ENCODE measurements at places on chromosomes 2 and 18.

DNA sequence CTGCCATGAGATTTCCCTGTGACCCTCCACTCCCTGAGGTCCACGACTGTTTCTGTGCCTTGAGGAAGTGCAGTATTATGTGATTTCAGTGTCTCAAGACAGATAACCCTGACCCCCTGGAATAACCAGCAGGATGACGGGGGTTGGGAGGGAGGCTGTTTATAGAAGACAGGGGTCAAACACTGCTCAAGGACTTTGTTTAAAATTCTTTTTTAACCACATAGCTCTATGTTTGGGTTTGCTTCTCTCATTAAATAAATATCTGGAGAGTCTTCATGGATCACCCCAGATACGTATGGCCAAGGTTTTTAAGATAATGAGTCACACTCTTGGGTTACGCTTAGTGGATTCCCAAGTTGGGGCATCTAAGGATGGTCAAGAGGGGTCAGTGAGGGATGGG is 523.8 kb upstream of the TNP1 start:
- DNase-seq: no peak

- peak; percentile 61 for DNase-seq
Observed at GRCh38 chr18:2979129-2979528, 33.8 kb downstream of the LPIN2 start.

- peak; percentile 27 for DNase-seq
Observed at GRCh38 chr2:231928481-231928880, 2.3 kb upstream of the NPPC start.

DNA sequence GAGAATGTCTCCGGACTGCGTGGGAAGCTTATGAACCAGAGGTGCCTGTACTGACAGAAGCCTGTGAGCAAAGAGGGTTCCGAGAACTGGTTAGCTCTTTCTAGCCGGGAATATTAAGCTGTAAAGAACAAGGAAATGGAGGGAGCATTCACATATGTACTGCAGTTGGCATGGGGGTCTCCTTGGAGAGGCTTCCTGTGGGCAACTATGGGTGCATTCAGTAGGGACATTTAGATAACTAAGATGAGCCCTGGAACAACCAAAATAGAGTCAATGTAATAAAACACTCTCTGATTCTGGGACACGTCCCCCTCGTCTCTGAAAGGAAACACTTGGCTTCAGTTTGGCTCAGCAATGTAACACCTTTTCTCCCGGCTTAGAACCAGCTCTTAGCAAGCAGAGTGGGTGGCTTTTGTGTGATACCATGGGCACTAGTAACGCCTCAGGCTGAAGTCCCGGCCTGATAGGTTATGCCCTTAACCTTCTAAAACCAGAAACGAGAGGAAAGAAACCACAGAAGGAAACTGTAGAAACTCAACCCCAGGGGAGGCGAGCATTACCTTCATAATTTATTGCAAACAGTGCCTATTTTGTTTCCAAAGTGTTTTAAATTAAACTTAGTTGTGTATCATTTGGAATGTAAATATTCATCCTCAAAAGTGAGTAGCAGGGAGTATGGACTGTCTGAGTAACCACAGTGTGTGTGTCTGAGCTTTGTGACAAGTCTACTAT is 48.8 kb upstream of the LPIN2 start:
- no peak for DNase-seq

- peak; percentile 48 for DNase-seq
Observed at GRCh38 chr18:52903857-52904256, 563.9 kb downstream of the DCC start.

DNA sequence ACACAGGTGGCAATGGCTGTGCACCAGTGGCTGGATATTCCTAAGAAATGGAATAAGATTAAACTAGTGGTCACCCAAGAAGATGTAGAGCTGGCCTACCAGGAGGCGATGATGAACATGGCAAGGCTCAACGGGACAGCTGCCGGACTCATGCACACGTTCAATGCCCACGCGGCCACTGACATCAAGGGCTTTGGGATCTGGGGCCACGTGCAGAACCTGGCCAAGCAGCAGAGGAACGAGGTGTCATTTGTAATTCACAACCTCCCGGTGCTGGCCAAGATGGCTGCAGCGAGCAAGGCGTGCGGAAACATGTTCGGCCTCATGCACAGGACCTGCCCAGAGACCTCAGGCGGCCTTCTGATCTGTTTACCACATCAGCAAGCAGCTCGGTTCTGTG is 190.8 kb downstream of the FTCDNL1 start:
- no peak for DNase-seq

DNA sequence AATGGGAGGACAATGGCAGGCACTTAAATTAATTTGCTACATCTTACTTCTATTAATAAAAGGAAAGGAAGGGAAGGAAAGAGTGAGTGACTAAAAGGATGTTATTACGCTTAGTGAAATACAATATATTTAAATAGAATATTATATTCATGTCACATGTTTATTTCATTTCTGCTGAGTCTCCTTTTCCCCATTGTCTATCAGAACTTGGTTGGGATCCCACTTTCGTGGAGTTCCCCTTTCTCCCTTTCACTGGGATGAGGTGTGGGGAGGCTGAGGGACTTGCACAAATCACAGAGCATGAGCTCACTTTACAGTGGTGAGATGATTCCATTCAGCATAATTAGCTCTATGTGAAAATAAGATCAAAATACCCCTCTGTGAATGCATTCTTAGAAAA is 730.6 kb downstream of the TSN start:
- DNase-seq: no peak

DNA sequence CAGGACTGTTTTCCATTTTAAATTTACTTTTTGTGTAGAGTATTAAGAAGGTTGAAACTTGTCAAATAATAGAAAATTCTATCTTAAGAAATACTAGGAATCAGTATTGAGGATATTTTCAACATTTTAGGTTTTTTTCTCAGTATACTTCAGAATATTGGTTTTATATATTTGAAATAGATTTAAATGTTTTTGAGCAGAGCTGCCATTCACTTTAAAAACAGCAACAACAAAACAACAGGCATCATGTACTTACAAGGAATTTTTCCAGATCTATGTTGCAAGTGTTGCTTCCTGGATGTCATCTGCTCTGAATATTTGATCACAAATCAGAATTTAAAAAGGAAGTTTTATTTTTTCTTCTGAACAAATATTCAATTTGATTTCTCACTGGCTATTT is 84.4 kb downstream of the DCDC2C start:
- DNase-seq: no peak

DNA sequence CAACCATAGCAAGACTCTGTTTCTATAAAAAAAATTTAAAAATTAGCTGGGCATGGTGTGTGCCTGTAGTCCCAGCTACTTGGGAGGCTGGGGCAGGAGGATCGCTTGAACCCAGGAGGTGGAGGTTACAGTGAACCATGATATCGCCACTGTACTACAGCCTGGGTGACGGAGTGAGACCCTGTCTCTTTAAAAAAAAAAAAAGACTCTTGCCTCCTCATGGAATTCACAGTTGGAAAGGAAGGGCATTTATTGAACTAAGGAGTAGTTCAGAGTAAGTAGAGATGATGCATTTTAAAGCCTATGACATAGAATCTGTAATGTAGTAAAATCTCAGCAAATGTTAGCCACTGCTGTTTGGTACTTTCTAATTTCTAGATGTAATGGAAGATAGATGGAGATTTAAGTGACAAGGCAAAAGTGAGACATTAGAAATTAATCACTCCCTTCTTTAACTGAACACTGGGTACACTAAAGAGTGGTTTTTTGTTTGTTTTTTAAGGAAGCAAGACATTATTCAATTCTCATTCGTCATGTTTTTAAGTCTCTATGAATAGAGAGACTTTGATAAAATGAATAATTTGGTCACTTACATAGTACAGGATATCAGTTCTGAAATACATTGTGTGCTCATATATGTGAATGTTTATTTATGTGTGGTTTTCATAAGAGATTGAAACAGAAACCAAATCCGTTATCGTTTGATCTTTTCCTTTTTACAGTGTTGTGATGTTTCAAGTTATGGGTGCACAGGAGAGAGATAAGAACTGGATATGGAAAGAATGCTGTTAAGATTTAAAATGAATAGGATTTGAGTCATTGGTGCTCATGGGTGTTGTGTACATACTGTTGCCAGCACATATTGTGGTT is 186.1 kb upstream of the STON1 start:
- peak; percentile 58 for DNase-seq

- no peak for DNase-seq
Observed at GRCh38 chr2:58449286-58450010, 208.3 kb upstream of the FANCL start.

DNA sequence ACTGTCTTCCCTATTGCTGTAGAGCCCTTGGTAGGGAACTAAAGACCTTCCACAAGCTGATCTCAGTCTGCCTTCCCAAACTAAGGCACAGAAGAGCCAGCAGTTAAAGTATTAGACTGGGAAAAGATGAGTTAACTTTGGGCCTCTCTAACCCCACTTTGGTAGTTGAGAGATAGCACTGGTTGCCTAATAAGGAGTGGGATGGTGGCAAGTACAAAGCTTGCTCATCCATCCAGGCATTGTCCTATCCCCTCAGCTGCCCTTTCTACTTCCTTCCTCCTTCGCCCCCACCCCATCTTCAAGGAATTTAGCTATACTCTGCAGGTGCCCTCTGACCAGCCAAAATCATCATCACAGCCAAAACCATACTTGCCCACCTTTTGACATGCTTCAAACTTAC is 22.2 kb upstream of the AFTPH start:
- no peak for DNase-seq

- DNase-seq: no peak
Observed at GRCh38 chr2:210207929-210208328, 17.3 kb downstream of the ACADL start.

GRCh38 chr2:15561574-15562344 is 625 bp upstream of the NBAS start:
- peak; percentile 52 for DNase-seq

- DNase-seq: peak; percentile 63
Observed at GRCh38 chr2:208466151-208466919, 59.7 kb downstream of the PTH2R start.

GRCh38 chr18:21040466-21040865 is 71.1 kb downstream of the ROCK1 start:
- no peak for DNase-seq

GRCh38 chr2:101190747-101191516 is 39.8 kb upstream of the TBC1D8 start:
- no peak for DNase-seq

- DNase-seq: no peak
Observed at GRCh38 chr2:159976527-159977160, 85.8 kb downstream of the PLA2R1 start.

DNA sequence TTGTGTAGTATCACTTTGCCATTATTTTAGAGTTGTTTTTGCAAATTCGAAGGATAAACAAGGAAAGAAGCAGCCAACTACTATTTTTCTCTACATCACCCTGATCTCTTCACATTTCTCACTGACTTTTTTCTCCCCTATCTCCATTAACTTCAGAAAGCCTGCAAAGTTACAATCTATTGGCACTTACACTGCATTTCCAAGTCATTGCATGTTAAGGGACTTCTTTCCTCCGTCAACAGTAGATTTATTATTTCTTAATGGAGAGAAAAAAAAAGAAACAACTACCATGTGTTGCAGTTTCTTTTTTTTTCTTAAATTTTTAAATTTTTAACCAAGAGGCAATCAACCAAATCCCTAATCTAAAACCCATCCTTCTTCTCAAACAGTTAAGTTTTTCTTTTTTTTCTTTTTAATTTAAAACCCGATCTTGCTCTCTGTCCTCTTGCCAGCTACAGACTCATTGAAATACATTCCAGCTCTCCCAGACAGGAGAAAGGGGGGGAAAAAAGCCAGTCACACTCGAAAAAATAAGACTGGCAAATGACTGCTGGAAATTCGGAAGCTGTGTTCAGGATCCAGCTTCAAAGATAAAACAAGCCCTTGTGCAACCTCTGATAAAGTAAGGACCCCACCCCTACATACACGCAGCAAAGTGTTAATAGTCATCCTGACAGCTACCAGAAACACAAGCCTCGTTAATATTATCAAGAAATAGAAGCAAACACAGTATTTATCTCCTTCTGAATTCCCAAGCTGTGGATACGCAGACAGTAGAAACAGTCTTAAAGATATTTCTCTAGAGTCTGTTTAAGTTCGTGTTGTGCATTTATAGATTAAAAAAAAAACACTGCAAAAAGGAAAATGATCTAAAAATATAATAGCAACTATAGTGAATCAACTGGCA is 1.3 kb downstream of the LRRTM4 start:
- no peak for DNase-seq

GRCh38 chr2:47014564-47015051 is 99.0 kb upstream of the MCFD2 start:
- no peak for DNase-seq

DNA sequence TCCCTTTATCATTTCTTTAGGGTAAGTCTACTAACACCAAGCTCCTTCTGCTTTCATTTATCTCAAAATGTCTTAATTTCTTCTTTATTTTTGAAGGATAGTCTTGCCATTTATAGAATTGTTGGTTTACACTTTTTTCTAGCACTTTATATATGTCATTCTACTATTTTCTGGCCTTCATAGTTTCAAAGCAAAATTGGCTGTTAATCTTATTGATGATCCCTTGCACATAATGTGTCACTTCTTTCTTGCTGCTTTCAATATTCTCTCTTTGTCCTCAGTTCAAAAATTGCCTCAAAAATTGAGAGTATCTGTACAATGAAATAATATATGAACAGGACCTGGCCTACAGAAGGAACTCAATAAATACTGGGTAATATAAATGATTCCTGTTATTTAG is 7.9 kb upstream of the TANK start:
- DNase-seq: no peak

DNA sequence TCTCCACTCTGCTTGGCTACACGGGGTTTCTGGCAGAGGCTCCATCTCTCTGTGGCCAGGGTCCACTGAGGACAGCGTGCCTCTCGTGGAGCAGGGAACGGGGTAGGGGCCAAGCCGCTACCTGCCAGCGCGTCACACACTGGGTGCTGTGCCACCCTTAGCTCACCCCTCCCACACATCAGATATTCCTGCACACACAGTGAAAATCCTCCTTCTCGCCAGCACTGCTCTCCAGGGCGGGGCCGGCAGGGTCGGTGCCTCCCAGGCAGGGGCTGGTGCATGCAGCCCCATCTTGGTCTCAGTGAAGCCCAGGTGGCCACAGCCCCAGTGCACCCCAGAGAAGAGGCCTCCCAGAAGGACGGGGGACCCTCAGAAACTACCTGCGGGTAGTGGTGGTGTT is 124.6 kb downstream of the MBP start:
- DNase-seq: no peak

GRCh38 chr2:149145314-149146295 is 107.1 kb downstream of the LYPD6B start:
- no peak for DNase-seq

DNA sequence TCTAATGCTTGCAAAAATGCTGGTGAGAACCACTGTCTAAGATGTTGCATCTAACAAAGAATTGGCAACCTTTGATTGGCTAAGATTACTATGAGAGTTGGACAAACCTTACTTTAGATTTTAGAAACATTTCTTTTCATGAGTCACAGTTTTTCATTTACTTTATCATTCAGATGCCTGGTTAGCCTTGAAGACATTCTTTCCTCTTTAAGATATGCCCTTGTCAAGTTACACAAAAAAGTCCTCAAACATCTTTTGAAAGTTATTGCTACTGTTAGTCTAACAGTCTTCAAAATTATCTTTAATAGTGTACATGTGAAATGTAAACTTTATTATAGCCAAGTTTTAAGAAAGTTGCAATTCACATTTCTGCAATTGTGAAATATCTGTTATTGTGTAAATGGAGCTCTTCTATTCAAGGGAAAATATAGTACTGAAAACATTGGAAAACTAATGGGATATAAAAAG is 276.3 kb downstream of the RND3 start:
- DNase-seq: no peak
